Spleen (tissue), 13 donors: ENCODE measurements at places on chromosomes 11 and 22. TPM values are rescaled to one million over a fixed set of nuclear protein-coding genes. Genes with fewer than 3 reads are reported as not detected.
A peak's percentile ranks its signal among the peaks of the same experiment; 100 is the strongest.

DNA sequence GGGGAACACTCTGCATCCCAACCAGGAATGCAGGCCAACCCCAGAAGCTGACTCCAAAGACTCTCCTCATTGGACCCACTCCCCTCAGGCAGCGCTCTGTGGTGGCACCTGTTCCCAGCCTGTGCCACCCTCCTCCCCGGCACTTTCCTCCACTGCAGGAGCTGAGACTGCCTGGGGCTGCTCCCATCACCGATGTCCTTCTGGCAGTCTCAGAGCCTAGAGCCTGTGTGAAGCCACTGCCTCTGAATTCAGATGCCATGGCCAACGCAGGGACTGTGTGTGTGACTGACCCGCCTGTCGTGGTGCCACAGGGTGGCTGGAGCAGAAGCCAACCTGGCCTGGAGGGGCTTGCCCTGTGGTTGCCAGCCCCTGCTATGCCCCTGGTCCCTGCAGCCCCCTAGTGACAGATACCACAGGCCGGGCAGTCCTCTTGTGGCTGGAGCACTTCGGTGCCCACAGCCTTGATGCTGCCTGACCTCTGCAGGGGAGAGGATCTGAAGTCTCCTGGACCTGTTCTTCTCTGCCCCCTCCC is 43.2 kb downstream of the TBX1 start:
- peaks cover 18% of the 10 kb centered on the region for H3K4me1 ChIP-seq
- H3K4me3 ChIP-seq, result no peak overlapping the region
- DNase-seq, result peak; percentile 57
- peaks cover 87% of the 10 kb centered on the region for H3K36me3 ChIP-seq

DNA sequence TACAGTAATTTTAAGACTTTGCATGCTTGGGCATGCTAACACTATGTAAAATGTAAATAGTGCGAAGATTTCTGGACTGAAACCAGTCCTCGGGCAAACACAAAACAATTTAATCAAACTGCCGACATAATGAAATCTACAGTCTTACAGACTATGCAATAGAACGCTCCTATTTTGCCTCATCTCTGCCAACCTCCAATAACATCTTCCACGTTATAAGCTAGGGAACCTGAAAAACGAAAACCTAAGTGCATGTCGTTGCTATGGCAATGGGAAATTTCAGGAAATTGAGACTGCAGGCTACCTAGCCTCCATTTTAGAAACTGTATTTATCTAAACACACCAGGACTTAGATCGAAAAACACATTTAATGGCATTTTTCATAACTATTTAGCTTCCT is 1.1 kb downstream of the CSTF3 start:
- H3K27me3 ChIP-seq, result no peaks in the 10 kb centered on the region
- no peaks in the 10 kb centered on the region for H3K36me3 ChIP-seq
- DNase-seq, result no peak
- H3K4me1 ChIP-seq, result peaks cover 53% of the 10 kb centered on the region
- peak overlapping the region; percentile 87 for H3K4me3 ChIP-seq

GRCh38 chr11:110095554-110095953 is 2.4 kb downstream of the ZC3H12C start:
- peaks cover 26% of the 10 kb centered on the region for H3K4me1 ChIP-seq
- H3K4me3 ChIP-seq, result no peak overlapping the region
- DNase-seq, result no peak
- H3K36me3 ChIP-seq, result no peaks in the 10 kb centered on the region

DNA sequence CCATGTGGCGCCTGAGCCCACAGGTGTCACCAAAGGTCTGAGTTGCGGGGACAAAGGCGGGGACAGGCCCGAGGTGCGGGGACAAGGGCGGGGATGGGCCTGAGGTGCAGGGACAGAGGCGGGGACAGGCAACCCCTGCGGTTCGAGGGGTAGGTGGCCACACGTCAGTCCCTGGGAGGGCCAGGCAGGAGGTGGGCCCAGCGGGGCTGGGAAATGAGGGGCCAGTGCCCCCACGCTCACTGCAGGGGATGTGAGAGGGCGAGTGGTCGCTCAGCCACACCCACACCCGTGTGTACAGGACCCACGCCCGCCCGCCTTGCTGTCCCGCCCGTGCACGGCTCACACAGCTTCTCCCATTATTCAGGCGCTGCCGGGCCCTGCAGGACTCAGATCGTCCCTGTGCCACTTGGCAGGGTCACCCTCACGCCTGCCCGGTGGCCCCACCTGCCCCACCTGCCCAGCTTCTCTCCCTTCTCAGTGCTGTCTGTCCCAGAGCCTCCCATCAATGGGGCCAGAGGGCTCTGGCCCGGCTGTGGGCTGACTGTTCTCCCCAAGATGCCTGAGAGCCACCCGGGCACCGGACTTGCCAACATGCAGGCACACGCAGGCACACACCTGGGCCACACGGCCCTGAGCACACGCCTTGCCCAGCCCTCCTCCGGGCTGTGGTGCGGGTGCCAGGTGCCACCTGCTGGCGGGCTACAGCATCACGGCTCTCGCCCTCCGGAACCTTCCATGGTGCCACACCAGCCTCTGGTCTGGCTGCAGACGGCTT is 14.2 kb upstream of the MUC6 start:
- H3K27me3 ChIP-seq, result peaks cover 36% of the 10 kb centered on the region
- no peak overlapping the region for H3K27ac ChIP-seq
- no peak overlapping the region for H3K4me3 ChIP-seq
- peaks cover 73% of the 10 kb centered on the region for H3K4me1 ChIP-seq

GRCh38 chr22:28229566-28230485 is 310.8 kb upstream of the PITPNB start:
- no peaks in the 10 kb centered on the region for H3K36me3 ChIP-seq
- no peak for DNase-seq
- no peaks in the 10 kb centered on the region for H3K27me3 ChIP-seq
- H3K4me1 ChIP-seq, result no peaks in the 10 kb centered on the region
- H3K27ac ChIP-seq, result no peak overlapping the region
- H3K4me3 ChIP-seq, result no peak overlapping the region

DNA sequence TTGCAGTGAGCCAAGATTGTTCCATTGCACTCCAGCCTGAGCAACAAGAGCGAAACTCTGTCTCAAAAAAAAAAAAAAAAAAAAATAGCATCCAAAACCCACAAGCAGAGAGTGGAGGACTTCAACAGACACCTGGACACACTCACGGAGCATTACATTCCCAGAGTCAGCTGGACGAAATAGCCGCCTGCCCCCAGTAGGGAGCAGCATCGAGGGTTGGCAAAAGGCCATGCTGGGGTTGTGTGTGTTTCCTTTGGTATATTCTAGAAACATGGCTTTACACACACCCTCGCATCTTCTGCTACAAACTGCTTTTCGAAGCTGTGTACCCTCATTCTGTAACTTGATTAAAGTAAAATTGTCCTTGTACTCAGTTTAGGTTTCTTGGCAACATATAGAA is 5.3 kb downstream of the ADA2 start:
- H3K36me3 ChIP-seq, result no peaks in the 10 kb centered on the region
- peak overlapping the region; percentile 67 for H3K27ac ChIP-seq

DNA sequence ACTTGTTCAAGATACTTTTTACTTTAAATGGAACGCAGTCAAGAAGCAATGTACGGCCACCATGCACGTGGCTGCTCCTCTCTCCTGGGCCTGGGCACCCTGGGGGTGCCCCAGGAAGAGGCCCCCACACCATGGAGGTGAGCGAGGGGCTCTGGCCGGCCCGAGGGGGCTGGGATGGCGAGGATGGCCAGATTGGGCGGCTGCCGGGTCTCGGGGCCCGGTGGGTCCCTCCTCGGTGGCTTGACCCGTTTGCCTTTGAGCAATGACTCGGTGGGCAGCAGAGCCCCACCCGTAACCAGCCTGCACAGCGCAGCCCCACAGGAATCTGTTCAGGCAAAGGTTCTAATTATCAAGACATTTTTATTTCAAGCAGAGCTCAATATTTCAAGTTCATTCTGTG is 167.4 kb downstream of the BRD1 start:
- no peaks in the 10 kb centered on the region for H3K36me3 ChIP-seq
- peaks cover 52% of the 10 kb centered on the region for H3K4me1 ChIP-seq
- H3K27me3 ChIP-seq, result peaks cover 5% of the 10 kb centered on the region
- H3K4me3 ChIP-seq, result peak overlapping the region; percentile 34

DNA sequence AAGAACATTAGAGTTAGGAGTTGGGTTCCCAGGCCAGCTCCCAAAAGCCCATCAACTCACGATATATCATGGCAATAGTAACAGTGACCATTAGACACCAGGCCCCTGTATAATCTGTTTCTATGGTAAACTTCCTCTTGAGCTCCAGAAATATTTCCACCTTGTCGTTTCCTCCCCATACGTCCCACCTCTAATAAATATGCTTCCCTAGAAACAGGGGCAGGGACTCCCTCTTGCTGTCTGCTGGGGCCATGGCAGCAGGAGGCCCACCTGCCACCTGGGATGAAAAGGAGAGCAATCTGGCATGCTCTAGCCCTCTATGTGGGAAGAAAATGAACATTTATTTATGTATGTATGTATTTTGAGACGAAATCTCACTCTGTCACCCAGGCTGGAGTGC is 32.2 kb upstream of the AMOTL1 start:
- H3K4me1 ChIP-seq, result peaks cover 21% of the 10 kb centered on the region
- no peak overlapping the region for H3K4me3 ChIP-seq
- no peaks in the 10 kb centered on the region for H3K36me3 ChIP-seq
- no peak overlapping the region for H3K27ac ChIP-seq
- no peak for DNase-seq
- H3K27me3 ChIP-seq, result peaks cover 21% of the 10 kb centered on the region

DNA sequence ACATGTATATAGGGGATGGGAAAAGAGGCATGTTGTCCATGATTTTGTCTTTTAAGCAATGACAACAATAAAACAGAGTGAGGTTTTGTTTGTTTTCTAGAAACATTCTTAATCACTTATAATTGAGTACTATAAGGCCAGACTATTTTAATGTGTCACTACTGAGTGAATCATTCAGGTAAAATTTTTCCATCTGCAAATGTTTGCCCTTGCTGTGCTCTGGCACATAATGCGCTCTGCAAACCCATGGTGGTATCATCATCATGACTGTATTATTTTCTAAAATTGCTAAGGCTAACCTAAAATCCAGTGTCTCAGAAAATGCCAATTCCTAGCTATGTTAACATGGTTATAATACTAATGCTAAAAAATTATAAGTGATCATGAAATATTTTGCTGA is 261.2 kb downstream of the CADM1 start:
- no peaks in the 10 kb centered on the region for H3K36me3 ChIP-seq
- no peak overlapping the region for H3K27ac ChIP-seq
- DNase-seq, result no peak
- H3K27me3 ChIP-seq, result no peaks in the 10 kb centered on the region
- no peaks in the 10 kb centered on the region for H3K4me1 ChIP-seq

DNA sequence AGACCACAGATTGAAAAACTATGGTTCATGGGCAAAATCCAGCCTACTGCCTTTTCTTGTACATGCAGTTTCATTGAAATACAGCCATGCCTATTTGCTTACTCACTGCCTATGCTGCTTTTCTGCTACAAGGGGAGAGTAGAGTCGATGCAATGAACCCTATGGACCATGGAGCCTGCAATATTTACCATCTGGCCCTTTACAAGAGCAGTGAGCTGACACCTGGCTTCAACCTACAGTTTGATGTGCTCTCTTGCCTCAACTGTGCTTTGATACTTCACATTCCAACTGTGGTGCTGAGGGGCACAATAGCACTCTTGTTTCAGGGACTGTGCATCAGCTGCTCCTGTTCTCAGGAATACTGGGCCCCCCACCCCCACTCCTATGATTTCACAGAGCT is 239.5 kb upstream of the SORL1-AS1 start:
- DNase-seq, result no peak
- no peaks in the 10 kb centered on the region for H3K27me3 ChIP-seq
- no peaks in the 10 kb centered on the region for H3K4me1 ChIP-seq
- no peak overlapping the region for H3K4me3 ChIP-seq
- no peak overlapping the region for H3K27ac ChIP-seq

- H3K36me3 ChIP-seq, result no peaks in the 10 kb centered on the region
- no peak for DNase-seq
- H3K27me3 ChIP-seq, result peaks cover 5% of the 10 kb centered on the region
- H3K4me3 ChIP-seq, result no peak overlapping the region
- no peak overlapping the region for H3K27ac ChIP-seq
Observed at GRCh38 chr11:31856248-31856647, 45.1 kb upstream of the PAX6 start.

GRCh38 chr22:20626811-20627210 is 119.4 kb downstream of the MED15 start:
- no peak for DNase-seq
- no peaks in the 10 kb centered on the region for H3K27me3 ChIP-seq
- H3K4me3 ChIP-seq, result no peak overlapping the region
- no peaks in the 10 kb centered on the region for H3K4me1 ChIP-seq
- H3K36me3 ChIP-seq, result no peaks in the 10 kb centered on the region

GRCh38 chr11:61637277-61637676 is 42.9 kb upstream of the DAGLA start:
- no peaks in the 10 kb centered on the region for H3K36me3 ChIP-seq
- peaks cover 7% of the 10 kb centered on the region for H3K27me3 ChIP-seq
- H3K4me3 ChIP-seq, result no peak overlapping the region

- H3K36me3 ChIP-seq, result no peaks in the 10 kb centered on the region
- no peak overlapping the region for H3K4me3 ChIP-seq
- peaks cover 3% of the 10 kb centered on the region for H3K4me1 ChIP-seq
- peak; percentile 67 for DNase-seq
Observed at GRCh38 chr22:50704510-50705218, 32.0 kb downstream of the SHANK3 start.

- no peak for DNase-seq
- H3K27me3 ChIP-seq, result no peaks in the 10 kb centered on the region
- H3K4me1 ChIP-seq, result peaks cover 5% of the 10 kb centered on the region
- H3K27ac ChIP-seq, result no peak overlapping the region
Observed at GRCh38 chr22:46998331-46998730, 235.9 kb downstream of the TBC1D22A start.

GRCh38 chr11:28615542-28615941 is 507.4 kb downstream of the METTL15 start:
- DNase-seq, result no peak
- no peak overlapping the region for H3K4me3 ChIP-seq
- no peaks in the 10 kb centered on the region for H3K27me3 ChIP-seq

GRCh38 chr11:44565953-44566949 is 788 bp downstream of the CD82 start:
- H3K27me3 ChIP-seq, result no peaks in the 10 kb centered on the region
- H3K4me1 ChIP-seq, result peaks cover 41% of the 10 kb centered on the region
- peak overlapping the region; percentile 55 for H3K4me3 ChIP-seq

- H3K27ac ChIP-seq, result no peak overlapping the region
- H3K36me3 ChIP-seq, result no peaks in the 10 kb centered on the region
- H3K27me3 ChIP-seq, result no peaks in the 10 kb centered on the region
Observed at GRCh38 chr22:17575681-17576080, 12.4 kb downstream of the SLC25A18 start.

Gene SNX15
- 17.3 TPM for total RNA-seq

Gene MCHR1
- not detected for total RNA-seq

Gene PDHX
- total RNA-seq, result 30.7 TPM

Gene GGT5
- total RNA-seq, result 36.2 TPM

Gene SULT4A1
- 4.9 TPM for total RNA-seq

Gene OR5P2
- total RNA-seq, result not detected

Gene KCNQ1OT1
- 3.1 TPM for total RNA-seq

Gene TIGD3
- 0.56 TPM for total RNA-seq

Gene THY1
- total RNA-seq, result 18.2 TPM

Gene OR6A2
- 0.54 TPM for total RNA-seq

Gene OLFML1
- 2.6 TPM for total RNA-seq

Gene KCTD14
- not detected for total RNA-seq
